ENCODE measurements at places on chromosomes 16 and 17.
A peak's percentile ranks its signal among the peaks of the same experiment; 100 is the strongest.

DNA sequence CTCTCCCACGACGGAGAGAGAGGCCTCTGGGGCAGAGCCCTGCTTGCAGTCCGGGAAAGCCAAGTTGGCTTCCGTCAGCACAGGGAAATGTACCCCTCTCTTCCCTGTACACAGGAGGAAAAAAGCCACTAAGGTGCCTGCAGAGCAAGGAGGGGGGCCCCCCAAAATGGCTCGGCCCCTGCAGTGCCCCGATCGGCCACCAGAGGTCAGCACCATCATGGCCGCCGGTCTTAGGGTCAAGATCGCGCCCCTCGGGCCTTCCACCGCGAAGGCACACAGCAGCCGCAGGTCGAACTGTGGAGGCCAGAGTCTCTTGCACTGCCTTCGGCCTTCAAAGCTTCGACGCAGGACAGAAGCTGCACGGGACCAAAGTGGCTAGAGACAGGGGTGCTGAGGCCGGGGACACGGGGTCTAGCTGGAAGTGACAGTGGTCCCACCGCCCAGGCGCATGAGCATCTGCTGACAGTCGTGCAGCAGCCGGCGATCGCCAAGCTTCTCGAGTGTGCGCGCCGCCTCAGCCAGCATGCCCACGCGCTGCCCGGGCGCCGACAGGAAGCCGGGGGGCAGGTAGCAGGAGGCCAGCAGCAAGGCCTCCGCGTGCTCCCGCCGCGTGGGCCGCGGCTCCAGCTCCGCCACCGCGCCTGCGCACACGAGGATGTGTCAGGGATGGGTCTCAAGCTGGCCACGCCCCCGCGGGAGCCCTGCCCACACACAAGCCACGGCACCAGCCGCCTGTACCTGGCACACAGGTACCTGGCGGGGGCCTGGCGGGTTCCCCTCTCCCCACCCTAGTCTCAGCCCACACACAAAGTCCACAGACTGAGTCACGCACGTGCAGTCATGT, 24.4 kb downstream of the SREBF1 start:
- DNase-seq = peak; percentile 92

GRCh38 chr16:24543949-24544348, 4.6 kb downstream of the RBBP6 start:
- DNase-seq = no peak

- DNase-seq = no peak
Observed at GRCh38 chr16:67392301-67393059, 818 bp downstream of the TPPP3 start.

GRCh38 chr17:29140631-29141513, 39.3 kb downstream of the MYO18A start:
- peak; percentile 90 for DNase-seq

GRCh38 chr16:21611556-21612384, 12.4 kb downstream of the METTL9 start:
- no peak for DNase-seq

GRCh38 chr17:80779961-80780380, 211.7 kb upstream of the CHMP6 start:
- no peak for DNase-seq

GRCh38 chr17:82128287-82128686, 30.3 kb upstream of the FASN start:
- no peak for DNase-seq

- peak; percentile 46 for DNase-seq
Observed at GRCh38 chr17:73693071-73693470, 48.8 kb upstream of the SDK2 start.

- no peak for DNase-seq
Observed at GRCh38 chr16:57284952-57285363, 486 bp upstream of the PLLP start.

GRCh38 chr16:85900027-85900792, 1.2 kb downstream of the IRF8 start:
- no peak for DNase-seq

- no peak for DNase-seq
Observed at GRCh38 chr17:42065201-42065600, 14.8 kb upstream of the C17orf113 start.

DNA sequence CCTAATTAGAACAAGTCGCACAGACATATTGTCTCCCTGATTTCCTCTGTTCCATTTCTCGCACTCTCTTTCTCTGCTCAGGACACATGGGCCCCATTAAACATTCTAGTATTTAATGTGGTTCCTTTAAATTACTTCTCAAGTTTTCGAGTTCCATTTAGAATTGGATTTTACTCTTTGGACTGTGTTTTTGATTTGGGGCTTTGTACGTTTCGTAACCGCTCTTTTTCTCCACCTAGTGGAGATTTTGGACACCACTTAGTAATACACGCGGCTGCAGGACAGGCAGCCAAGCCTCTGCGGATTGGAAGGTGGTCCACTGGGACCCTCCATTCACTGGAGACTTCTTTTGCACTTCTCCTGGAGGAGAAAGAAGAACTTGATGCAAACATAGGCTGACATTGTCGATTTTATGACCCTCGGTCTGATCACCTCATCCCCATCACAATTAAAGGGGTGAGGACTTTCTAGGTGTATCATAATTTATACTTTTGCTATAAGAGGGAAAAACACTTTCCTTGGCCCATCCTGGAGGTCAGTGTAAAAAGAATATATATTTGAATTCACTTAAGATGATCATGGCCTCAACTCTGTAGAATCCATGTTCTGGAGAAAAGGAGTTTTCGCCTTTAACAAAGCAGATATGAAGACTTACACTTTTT, 85.7 kb downstream of the NOG start:
- DNase-seq = peak; percentile 73

DNA sequence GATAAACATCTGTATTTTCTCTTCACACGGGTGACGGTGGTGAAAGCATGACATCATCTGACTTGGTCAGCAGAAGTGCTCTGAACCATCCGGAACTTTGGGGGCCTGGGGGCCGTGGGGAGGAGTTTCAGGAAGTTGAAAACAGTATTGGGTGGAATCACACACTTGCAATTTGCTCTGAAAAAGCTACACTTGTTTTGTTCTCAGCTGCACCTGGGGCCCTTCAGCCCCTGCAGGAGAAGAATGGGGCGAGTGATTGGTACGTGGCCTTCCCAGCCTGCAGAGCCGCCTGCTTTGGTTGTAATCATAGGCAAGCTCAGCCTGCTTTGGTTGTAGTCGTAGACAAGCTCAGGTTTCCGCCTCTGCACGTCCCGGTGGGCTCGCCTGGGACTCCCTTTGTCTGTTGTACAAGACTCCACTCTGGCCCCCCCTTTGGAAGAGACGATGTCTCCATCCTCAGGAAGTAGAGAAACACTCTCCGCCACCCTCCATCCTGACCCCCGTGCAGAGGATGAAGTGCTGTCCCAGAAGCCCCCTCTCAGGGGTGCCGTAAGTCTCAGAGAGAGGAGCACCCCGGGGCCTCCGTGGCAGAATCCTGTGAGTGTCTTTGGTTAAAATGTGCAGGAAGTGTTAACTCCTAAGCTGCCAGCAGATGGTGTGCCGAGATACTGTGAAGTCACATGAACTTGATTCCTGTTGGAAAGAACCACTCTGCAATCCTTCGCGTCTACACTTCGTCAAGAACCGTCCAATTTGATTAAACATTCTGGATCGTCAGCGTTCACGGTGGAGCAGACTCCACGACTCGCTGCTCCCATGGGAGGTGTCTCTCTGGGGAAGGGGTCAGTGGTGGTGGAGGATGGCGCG, 5.4 kb downstream of the BANP start:
- no peak for DNase-seq

GRCh38 chr17:3565143-3565542, 7.5 kb upstream of the TRPV3 start:
- DNase-seq = no peak

DNA sequence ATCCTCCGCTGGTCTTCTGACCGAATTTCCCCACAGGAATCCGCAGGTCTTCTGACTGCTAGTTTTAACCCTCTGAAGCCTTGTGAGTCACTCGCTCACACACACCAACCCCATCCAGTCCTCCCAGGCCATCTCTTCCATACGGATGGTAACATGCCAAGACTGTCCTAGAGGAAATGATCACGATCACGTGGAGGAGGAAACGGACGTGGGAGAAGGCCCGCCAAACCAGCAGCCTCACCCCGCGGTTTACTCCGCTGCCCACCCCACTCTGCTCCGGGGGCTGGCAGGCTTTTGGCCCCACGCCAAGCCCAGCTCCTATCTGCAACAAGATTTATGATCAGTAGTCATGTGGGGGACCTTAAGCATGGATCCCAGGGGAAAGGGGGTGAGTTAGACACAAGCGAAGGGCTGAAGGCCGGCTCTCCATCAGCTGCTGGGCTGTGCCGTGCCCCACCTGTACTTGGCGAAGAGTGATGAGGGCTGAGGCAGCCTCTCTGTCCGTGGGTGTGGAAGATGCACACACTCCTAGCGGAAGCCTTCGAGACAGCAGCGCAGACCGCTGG, 1.5 kb upstream of the FAAP100 start:
- peak; percentile 78 for DNase-seq

- no peak for DNase-seq
Observed at GRCh38 chr16:17403156-17403809, 67.5 kb downstream of the XYLT1 start.

- DNase-seq = no peak
Observed at GRCh38 chr17:9104370-9105041, 83.2 kb downstream of the NTN1 start.

- no peak for DNase-seq
Observed at GRCh38 chr17:30376621-30377452, 1.9 kb upstream of the CPD start.

DNA sequence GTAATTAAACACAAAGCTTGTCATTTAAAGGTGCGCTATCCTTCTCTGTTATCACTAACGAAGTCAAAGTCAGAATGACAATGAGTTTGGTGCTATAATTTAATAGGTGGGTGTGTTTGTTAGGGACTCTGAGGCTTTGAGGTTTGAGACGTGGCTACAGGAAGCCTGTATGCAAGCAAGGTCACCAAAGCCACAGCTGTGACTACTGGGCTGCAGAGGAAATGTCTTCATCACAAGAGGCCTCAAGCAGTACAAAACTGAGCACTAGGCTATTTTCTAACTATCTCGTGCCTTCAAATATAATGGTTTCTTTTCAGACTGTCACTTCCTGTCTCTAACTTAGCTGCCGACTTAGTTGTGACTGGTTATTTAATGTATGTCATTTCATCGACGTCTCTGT, 141.2 kb downstream of the AATF start:
- DNase-seq = no peak

GRCh38 chr17:74454197-74455024, 12.0 kb upstream of the CD300A start:
- peak; percentile 98 for DNase-seq

DNA sequence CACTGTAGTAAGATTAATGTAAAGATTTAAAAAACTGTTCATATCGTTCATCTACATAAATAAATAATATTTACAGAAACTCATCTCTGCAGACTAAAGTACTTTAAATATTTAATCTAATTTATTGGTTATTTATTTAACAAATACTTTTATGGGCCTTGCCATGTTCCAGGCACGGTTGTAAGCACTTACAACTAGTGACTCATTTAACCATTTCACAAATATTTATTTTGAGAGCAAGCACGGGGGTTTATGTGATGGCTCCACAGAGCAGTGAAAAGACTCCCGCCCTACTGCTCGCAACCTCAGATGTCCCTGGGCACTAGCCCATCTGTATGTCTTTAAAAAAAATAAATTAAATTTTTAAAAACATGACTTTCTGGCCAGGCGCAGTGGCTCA, 575.9 kb downstream of the WWOX start:
- no peak for DNase-seq

GRCh38 chr16:83943516-83944050, 9.5 kb upstream of the OSGIN1 start:
- peak; percentile 66 for DNase-seq

GRCh38 chr17:45841186-45841585, 3.5 kb upstream of the SPPL2C start:
- DNase-seq = no peak

GRCh38 chr17:64491034-64491860, 5.6 kb downstream of the POLG2 start:
- DNase-seq = no peak

GRCh38 chr17:42759982-42760651, 910 bp upstream of the RAMP2 start:
- no peak for DNase-seq

- peak; percentile 98 for DNase-seq
Observed at GRCh38 chr17:50686494-50687199, 21.1 kb downstream of the ANKRD40 start.

- no peak for DNase-seq
Observed at GRCh38 chr17:40327735-40328385, 18.9 kb downstream of the RARA start.

- DNase-seq = peak; percentile 58
Observed at GRCh38 chr16:89210904-89211515, 6.5 kb upstream of the ZNF778 start.

- no peak for DNase-seq
Observed at GRCh38 chr16:85952811-85953210, 53.8 kb downstream of the IRF8 start.

DNA sequence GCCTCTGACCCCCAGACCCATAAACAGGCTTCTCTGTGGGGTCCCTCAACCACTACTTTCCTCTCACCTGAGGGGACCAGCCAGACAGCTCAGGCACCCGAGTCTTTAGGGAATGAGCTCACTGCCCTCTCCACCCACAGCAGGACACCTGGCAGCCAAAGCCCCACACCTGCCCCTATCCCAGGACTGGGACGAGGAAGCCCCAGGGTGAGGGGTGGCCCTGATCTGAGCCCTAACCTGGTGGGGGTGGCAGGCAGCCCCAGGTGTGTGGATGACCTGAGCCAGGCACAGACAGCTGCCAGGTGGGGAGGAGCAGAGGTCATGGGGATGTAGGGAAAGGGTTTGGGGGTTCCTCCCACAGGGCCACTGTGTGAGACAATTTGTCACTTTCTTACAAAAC, 1.7 kb upstream of the TEX19 start:
- DNase-seq = no peak

- DNase-seq = no peak
Observed at GRCh38 chr17:42553866-42554249, 1.1 kb downstream of the HSD17B1 start.

DNA sequence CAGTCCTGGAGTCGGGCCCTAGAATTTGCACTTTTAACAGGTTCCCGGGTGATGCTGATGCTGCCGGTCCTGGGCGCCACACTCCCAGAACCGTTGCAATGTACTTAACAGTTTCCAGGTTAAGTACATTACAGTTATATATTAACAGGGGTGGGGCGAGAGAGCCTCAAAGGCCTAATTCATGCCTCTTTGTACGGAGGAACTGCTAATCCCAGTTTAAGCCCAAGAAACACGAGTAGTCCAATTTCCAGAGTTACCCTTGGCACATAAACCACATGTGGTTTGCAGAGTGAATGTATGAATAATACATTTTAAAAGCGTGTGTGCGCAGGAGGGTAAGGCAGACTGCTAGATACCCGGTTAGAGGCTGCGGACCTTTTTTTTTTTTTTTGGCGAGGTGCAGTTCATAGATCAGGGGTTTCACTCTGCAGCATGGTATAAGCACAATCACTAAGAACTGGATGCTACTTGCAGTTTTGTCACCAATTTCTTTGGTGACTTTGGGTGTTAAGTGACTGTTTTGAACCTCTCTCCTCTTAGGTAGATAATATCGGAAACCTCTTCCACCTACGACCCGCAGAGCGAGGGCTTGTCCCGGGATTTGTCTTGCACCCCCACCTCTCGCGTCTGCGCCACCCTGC, 713 bp downstream of the COX11 start:
- DNase-seq = no peak

- peak; percentile 89 for DNase-seq
Observed at GRCh38 chr17:43994272-43995149, 9.9 kb upstream of the NAGS start.

Data from islet precursor cell (in vitro differentiated cells).